ENCODE measurements at places on chromosomes 7 and 10.

GRCh38 chr10:36666451-36666850, 458.9 kb upstream of the ANKRD30A start:
- no peak for DNase-seq

DNA sequence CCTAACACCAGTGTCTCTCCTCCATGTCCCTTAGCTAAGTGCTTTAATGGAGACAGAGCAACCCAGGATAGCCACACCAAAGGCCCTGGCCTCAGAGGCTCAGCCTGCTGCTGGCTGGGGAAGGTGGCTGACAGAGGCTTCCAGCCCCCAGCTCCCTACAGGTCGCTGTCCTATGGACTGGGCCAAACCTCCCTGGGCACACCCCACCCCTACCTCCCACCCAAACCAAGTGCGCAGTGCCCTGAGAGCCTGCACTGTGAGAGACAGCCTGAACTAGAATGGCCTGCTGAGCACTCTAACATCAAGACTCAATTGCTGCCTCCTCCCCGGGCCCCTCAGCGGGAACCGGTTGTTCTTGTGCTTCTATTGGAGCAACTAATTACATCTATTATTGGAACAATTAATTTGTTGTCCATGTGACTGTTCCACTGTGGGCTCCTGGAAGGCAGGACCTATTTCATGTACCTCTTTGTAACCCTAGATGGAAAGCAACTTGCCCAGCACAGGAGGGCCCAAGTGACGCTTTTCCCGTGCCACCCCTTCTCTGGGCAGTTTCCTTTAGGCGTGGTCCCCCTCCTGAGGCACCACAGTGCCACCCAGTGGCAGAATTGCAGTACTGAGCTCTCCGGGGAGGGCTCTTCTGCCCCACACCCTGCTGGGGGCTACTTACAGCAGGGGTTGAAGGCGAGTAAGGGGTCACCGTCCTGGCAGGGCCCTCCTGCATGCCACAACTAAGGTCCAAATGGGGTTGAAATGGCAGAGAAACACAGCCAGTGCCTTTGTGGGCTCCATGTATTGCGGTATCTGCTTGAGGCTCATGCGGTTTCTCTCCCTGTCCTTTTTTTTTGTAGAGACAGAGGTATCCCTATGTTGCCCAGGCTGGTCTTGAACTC, 63.7 kb upstream of the WAPL start:
- DNase-seq = peak; percentile 54

GRCh38 chr10:101225846-101226421, 3.3 kb downstream of the LBX1 start:
- DNase-seq = no peak

DNA sequence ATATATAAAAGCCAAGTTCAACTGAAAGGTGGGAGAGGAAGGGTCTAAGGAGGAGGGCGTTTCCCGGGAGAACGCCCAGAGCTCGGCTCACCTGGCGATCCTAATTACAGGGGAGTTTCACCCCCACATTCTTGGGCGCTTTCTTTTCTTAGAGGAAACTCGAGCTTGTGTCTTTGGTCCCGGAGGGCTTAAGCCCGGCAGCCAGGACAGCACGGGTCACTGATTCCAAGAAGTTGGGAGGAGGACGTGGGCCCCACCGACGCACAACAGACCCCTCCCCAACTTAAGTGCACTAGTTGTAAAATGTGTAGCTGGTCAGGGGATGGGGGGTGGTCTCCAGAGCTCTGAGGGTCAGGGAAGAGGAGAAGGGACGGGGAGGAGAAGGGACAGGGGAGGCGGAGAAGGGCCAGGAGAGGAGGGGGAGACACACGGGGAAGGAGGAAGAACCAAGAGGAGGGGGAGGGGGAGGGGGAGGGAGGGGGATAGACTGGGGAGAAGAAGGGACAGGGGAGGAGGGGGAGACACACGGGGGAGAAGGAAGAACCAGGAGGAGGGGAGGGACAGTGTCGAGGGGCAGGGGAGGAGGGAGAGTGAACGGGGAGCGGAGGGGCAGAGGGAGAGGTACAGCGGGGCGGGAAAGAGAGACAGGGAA, 874 bp downstream of the BAIAP2L1 start:
- DNase-seq = no peak

DNA sequence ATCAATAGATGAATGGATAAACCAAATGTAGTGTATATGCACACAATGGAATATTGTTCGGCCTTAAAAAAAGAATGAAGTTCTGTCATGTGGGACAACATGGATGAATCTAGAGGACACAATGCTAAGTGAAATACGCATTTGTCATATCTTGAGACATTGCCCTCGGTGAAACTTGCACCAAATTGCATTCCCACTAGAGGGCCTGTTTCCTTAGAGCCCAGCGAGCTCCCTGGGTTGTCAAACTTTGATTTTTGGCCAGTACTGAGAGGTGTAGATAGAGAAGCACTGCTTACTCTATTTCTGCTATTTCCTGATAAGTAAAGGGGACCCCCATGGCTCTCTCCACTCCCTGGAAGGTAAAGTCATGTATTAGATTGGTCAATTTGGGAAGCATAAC, 157.1 kb downstream of the GPAM start:
- no peak for DNase-seq

DNA sequence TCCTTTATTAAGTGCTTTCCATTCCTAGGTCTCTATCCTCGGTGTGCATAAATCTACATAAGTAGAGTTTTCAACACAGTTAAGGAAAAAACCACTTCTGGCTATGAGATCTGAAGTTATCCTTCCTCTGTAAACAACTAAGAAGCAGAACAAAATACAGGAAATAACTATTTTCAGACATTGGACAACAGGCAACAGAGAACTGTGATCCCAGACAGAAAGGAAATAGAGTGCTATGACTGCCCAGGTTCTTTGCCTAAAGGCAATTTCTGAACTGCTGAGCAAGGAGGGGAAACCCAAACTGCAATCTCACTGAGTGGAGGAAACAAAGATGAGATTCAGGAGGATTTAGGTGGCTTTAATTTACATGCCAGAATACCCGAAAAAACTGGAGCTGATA, 285.4 kb downstream of the SNX13 start:
- DNase-seq = no peak

GRCh38 chr10:70376436-70377378, 5.7 kb downstream of the LRRC20 start:
- DNase-seq = no peak

DNA sequence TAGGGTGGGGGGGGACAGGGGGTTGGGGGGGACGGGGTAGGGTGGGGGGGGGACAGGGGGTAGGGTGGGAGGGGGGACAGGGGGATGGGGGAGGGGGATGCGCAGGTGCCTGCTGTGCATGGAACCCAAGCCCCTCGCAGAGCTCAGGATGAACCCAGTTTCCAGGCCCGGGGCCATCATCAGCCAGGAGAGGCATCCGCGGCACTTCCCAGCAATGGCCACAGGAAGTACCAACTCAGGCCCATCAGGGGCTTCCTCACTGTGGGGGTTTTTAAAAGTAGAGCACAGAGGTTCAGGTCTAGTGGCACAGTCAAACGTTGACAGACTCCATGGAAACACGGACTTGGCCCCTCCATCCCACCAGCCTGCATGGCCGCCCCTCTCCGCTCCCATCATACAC, 172.7 kb downstream of the DIP2C start:
- DNase-seq = no peak

DNA sequence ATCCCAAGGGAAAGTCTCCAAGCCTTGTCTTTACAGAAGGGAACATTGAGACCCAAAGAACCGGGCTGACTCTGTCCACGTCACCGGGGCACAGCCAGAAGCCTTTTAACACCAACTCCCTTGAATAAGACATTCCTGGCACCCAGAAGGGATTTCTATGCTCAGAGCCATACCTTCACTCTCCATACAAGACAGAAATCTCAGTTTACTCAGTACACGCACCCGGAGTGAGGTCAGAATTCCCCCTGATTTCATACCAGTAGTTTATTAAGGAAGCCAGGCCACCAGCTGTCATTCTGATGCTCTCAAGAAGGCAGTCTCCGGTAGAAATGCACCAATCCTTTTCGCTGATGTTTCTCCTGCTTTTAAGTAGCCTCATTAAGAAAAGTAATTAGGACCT, 134.2 kb upstream of the KCNMA1 start:
- DNase-seq = no peak

DNA sequence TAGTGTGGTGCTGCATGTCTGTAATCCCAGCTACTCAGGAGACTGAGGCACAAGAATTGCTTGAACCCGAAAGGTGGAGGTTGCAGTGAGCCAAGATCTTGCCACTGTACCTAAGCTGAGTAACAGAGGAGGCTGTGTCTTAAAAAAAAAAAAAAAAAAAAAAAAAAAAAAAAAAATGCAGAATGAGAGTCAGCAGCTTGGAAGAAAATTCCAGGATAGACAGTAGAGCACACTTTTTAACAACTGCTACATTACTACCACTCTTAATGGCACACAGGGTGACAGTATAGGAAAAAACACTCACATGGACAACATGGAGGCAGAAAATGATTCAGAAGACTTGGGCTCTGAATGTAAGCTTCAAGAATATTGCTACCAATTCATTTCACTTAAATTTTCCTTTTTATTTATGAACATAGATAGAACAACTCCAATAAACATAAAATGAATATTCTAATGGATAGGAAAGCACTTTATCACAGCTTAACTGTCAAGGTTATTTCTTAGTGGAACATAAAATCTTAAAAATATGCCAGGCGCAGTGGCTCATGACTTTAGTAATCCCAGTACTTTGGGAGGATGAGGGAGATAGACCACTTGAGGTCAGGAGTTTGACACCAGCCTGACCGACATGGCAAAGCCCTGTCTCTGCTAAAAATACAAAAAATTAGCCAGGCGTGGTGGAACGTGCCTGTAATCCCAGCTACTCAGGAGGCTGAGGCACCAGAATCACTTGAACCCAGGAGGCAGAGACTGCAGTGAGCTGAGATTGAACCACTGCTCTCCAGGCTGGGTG, 31.5 kb downstream of the CHCHD3 start:
- DNase-seq = no peak

DNA sequence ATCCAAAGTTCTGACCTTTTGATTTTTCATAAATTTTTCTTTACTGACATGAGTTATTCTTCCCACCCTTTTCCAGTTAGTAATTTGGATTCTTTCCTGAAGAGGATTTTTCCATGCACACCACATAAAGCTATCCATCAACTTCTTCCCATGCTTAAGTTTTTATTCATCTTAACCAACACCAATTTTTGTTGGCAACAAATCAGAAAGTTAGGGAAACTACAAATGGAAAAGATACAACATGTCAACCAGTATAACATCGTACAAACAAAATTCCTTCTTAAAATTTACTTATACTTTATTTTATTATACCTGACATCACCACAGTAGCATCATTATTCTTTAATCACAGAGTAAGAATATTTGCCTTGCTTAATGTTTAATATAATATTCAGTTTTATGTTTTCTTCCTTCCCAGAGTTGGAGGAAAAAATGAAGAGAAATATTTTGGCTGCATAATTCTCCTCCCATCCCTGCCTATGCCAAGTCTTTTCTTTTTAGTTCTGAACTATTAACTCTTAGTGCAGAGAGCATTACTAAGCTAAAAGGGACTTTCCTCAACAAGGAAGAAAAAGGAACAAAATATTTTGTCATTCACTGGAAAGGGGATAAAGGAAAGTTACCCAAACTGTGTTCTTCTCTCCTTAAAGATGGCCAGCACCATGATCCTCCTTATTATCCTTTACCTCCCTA, 67.5 kb upstream of the MEOX2 start:
- DNase-seq = no peak

DNA sequence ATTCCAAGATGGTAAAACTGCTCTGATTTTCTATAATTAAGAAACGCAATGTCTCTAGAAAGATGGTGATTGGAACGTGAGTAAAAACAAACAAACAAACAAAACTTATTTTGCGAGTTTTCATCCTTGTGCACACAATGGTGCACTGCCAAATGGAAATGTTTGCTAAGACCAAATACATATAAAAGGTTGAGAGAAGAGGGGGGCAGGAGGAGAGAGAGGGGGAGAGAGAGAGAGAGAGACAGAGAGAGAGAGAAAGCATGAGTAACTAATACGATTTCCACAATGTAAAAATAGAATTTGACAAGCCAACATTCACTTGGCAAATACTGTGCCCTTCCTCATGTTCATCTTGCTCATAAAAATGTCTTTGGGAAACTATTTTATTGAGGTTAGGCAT, 375.4 kb downstream of the CNTNAP2 start:
- no peak for DNase-seq

DNA sequence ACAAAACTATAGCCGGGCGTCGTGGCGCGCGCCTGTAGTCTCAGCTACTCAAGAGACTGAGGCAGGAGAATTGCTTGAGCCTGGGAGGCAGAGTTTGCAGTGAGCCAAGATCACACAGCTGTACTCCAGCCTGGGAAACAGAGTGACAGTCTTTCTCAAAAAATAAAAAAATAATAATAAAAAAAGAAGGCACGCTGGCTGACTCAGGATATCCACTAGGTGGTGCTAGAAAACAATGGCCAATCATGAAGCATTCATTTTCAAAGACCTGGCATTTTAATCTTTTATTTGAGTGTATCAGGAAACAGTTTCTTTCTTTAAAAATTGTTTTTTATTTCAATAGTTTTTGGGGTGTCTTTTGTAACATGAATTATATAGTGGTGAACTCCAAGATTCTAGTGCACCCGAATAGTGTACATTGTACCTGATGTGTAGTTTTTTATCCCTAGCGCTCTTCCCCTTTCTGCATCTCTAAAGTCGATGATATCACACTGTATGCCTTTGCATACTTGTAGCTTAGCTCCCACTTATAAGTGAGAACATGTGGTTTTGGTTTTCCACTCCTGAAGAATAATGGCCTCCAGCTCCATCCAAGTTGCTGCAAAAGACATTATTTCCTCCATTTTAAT, 88.6 kb downstream of the LYZL1 start:
- no peak for DNase-seq
